Mesenteric fat pad (tissue), 1 donor: ENCODE measurements at places on chromosomes 7 and 10. TPM values are rescaled to one million over a fixed set of nuclear protein-coding genes. Genes with fewer than 3 reads are reported as not detected.

Gene RUFY2
- total RNA-seq = 21.2 TPM

- no peak for DNase-seq
These were observed 494.4 kb upstream of the SEMA3D start for GRCh38 chr7:85681241-85681640.

Gene LRRC18
- total RNA-seq = not detected

- DNase-seq = no peak
These were observed 176.3 kb downstream of the WNT2 start for GRCh38 chr7:117146511-117146910.

Gene OR6B1
- total RNA-seq = not detected

DNA sequence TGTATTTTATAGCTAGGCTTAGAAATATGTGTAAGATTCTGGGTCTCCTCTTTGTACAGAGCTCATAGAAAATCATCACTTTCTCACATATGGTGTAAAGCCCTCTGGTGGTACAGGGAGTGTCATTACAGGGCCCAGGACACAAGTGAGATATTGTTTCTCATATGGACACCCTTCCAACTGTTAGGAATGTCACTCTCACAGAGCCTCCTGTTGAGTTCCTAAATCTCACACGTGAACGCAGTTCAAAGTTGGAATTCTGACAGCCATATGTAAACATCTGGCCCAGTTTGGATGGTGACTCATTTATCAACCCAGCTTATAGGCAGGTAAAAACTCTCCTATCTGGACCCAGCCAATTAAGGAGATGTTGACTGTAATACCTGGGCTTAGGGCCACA, 35.4 kb upstream of the ZNF107 start:
- DNase-seq = no peak

Gene FEZF1
- not detected for total RNA-seq

Gene PTPN12
- total RNA-seq = 111 TPM

Gene EDRF1
- total RNA-seq = 15.6 TPM

GRCh38 chr7:111540199-111540815, 22.0 kb downstream of the IMMP2L start:
- DNase-seq = no peak

Gene TAC1
- 1.5 TPM for total RNA-seq

- DNase-seq = no peak
These were observed 81.6 kb downstream of the BBS9 start for GRCh38 chr7:33210958-33211357.

DNA sequence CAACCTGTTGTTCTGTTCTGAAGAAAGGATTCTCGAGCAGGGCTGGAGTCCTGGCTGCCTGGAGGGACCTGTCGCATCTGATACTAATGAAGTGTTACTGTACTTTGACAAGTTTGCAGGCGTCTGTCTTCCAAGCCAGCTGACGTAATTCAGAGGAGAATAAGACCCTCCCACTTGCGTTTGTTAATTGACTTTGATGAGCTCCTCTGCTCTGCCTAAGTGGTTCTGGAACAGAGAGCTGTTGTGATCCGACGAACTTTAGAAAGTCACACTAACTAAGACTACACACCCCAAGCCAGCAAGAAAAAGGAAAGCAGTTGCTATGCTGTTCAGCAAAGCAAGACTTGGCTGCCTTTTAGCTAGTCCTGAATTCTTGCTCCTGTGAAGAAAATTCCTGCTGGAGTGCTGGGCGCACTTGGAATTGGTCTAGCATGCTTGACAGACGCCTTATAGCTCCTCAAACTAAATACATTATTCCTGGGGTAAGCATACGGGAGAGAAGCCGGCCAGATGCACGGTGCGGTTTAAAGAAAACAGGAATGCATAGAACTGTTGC, 200.3 kb downstream of the CACNB2 start:
- no peak for DNase-seq

DNA sequence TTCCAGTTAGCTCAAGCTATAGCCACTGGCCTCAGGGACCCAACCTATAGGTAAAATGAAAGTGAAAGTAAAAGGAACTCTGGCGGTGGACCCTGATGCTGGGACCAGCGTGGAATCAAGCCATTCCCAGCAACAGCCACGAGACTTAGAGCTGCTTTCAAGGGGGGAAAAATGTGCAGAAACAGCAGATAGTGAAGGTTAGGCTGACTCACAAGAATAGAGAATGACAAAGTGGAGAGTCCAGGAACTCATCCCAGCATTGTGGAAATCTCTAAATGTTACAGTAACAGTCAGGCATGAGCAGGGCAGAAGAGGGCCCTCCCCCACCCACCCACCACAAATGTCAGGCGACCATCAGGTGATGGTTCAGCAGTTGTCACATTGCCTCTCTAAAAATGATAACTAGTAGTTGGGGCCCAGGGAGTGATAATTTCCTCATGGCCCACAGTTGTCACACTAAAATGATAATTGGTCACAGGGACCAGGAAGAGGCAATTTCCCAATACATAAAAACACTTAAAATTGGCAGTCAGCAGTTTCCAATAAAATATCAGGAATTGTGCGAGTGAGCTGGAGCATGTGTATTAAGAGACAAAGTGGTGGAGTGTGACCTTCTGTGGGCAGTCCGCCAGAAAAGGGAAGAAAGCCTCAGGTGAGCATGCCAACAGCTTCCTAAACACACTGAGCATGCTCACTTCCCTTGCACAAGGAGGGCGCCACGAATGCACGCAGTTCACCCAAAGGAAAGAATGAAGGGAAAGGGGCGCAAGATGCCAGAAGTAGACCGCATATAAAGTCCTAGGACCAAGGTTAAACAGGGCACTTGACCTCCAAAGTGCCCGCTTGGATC, 129.8 kb upstream of the PPP1R3A start:
- no peak for DNase-seq

- no peak for DNase-seq
These were observed 28.6 kb upstream of the SAR1A start for GRCh38 chr10:70198696-70199466.

- no peak for DNase-seq
These were observed 290.6 kb downstream of the FRMD4A start for GRCh38 chr10:14039968-14040668.

Gene PRF1
- total RNA-seq = 4.0 TPM

DNA sequence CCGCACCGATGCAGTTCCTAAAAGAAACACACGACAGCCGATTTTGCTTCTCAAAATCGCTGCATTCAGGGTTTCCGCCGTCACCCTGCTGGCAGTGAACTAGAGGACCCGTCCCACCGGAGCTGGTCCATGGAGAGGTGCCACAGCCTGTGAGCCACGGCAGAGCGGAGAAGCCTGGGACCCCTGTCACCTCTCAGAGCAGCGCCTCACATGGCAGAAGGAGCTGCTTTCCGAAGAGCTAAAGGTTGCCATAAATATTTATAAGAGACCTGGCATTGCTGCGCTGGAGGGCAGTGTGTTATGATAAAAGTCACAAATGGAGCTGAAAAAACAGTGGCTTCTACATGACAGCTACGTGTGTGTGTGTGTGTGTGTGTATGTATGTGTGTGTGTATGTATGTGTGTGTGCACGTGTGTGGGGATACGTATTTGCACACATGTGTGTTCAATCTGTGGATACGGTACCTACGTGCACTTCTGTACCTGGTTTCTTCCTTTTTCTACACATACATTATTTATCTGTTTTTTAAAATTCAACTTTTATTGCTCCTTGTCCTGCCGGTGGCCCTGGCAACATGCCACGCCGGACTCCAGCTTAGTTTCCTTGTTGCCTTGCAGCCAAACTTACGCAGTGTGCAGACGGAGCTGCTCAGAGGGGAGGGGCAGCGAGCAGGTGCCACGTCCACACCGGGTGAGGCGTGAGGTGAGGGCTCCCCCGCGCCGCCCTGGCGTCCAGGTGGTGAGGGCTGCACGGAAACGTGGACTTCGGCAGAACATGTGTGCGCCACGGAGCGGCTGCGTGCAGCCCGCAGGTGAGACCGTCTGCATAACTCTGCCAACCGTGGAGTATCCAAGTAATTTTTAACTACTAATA, 115.2 kb upstream of the PITRM1 start:
- no peak for DNase-seq

- no peak for DNase-seq
These were observed 26.8 kb downstream of the FAM133B start for GRCh38 chr7:92563345-92563744.

Gene SCIN
- total RNA-seq = 3.9 TPM

Gene EPHB4
- 45.6 TPM for total RNA-seq

- DNase-seq = no peak
These were observed 54.3 kb downstream of the MAP3K8 start for GRCh38 chr10:30488316-30488715.

GRCh38 chr10:124296121-124296812, 122.5 kb downstream of the OAT start:
- DNase-seq = peak; percentile 81

Gene ANKRD1
- total RNA-seq = 1.6 TPM

GRCh38 chr7:101216001-101216859, 1.2 kb downstream of the PLOD3 start:
- no peak for DNase-seq

Gene MAT1A
- 0.13 TPM for total RNA-seq

DNA sequence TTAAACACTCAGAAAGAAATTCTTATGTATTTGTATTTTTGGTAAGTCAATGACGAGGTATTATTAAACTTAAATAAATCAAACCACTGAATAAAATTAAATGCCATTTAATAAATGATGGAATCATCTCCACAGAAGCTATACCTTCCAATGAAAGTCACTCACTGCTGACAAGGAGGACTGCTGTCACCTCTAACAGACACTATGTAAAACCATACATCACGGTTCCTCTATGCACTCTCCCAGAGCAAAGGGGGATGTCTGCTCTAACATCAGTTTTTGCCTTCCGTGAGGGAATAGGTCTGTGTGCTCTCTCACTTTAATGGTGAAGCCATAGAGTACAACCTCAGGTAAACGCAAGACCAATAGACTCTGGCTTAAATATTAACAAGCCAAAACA, 99.7 kb upstream of the DDC start:
- DNase-seq = no peak

GRCh38 chr10:121240011-121240410, 358.2 kb downstream of the FGFR2 start:
- DNase-seq = no peak

GRCh38 chr10:13669182-13669855, 82.6 kb downstream of the PRPF18 start:
- no peak for DNase-seq

DNA sequence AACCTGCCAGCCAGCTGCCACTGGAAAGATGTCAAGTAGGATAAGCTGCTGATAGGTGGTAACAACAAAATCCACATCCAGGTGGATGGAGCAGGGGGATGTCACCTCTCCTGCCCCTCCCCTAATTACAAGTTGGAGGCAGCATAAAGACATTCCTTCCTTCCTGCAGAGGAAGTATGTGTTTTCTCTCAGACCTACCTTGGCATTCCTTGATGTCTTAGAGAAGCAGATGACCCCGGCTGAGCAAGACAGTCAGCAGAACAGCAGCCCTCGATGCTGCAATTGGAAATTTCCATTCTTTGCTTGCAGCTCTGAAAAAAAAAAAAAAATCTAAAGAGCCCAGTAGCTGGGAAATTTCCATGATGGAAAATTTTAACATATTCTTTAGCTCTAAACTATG, 137.5 kb upstream of the MKLN1 start:
- DNase-seq = no peak

GRCh38 chr7:17626235-17626634, 314.1 kb downstream of the SNX13 start:
- no peak for DNase-seq

DNA sequence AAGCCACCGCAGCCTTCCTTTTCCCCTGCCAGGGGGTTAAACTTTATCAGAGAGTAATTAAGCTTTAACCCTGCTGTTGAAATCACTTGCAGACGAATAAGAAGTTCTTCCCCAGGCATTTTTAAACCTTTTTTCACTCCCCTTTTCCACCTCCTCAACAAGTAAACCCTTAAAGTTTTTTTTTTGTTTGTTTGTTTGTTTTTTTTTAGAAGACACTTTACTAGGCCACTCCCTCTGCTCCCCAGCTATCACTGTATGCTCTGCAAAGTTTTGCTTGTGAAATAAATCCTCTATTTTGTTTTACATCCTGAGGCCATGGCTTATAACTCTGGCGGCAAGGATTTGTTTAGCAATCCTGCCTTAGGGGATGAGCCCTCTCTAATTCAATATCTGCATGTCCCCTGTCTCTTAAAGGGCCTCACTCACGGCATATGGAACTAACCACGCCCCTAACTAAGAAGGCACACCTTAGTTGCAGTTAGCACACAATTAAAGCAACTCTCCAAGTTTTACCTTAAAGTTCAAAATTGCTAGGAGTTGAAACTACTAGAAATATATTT, 1354.7 kb upstream of the LRRTM3 start:
- no peak for DNase-seq

DNA sequence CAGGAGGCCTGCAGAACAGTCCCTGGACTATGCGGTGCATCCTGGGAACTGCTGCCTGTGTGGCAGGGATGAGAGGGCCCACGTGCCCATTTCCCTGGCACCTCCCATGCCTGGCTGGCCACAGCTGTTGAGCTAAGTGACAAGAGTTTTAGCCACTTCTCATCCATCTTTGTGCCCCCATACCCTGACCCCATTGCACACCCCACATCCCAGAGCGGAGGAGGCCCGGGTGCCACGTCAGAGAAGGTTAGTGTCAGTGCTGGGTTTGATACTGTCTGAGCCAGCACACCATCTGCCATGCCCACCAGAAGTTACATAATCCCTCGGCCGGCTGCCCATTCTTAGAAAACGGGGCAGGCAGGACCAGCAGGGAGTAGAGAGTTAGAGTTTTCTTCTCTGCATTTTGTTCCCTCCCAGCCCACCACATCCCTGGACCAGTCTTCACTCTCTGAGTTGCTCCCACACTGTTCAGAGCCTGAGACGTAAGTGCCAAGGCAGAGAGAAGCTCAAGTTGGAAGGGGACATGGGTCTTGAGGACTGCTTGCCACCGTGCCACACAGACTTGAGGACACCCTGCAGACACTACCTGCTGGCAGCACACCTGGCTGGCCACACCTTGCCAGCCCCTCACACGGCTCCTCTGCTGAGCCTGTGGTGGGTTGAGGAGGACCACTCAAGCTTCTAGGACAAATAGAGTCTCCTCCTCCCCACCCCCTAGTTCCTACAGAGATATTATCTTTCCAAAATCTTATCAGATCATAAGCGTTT, 13.1 kb downstream of the UNC5B start:
- DNase-seq = no peak

Gene SPAM1
- not detected for total RNA-seq

DNA sequence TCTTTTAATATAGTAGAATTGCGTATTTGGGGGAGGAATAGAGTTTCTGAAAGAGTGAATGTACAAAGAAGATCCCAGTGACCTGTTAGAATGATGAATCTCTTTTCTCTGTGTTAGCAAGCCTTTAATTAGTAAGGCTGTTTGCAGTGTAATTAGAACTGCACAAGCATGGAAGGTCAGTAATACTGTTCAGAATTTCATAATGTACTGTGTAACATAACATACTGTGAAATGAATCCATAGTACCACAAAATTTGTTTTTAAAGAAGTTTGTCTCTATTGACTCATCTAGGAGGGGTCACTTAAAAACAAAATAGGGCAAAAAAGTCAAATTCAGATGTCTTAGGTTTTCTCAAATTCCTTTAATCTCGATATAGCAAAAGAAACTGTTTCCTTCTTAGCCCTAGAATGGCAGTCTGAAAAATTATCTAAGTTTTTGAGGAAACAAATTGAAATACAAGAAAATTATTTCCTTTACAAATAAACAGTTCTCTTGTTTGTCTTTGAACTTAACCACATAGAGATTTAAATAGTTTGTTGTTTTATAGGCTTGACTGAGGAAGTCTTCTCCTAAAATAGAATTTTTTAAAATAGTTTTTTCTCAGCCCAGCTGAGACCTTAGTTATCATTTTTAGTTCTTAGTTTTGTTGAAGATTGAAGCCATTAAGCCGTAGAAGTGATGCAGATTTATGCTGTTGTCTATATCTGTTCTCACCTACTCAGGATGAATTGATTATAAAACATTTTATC, 12.5 kb downstream of the ADK start:
- DNase-seq = no peak

Gene CHST12
- 19.2 TPM for total RNA-seq

GRCh38 chr7:135355377-135356048, 121.9 kb downstream of the STRA8 start:
- DNase-seq = no peak
